Osteoblast (primary cell): ENCODE measurements at places on chromosomes 12 and 14. TPM values are rescaled to one million over a fixed set of nuclear protein-coding genes. Genes with fewer than 3 reads are reported as not detected.

The IFT81 gene
- 18.5 and 20.6 TPM in 2 replicates for total RNA-seq

The GZMB gene
- total RNA-seq = not detected in 2 replicates

The TSHR gene
- total RNA-seq = not detected in 2 replicates

The TEAD4 gene
- 15.2 and 16.2 TPM in 2 replicates for total RNA-seq

The KRT77 gene
- total RNA-seq = not detected in 2 replicates

The BCL11B gene
- 0.36 and 0.88 TPM in 2 replicates for total RNA-seq
